H1 (cell line): ENCODE measurements at places on chromosomes 12 and 14. TPM values are rescaled to one million over a fixed set of nuclear protein-coding genes. Genes with fewer than 3 reads are reported as not detected.

DNA sequence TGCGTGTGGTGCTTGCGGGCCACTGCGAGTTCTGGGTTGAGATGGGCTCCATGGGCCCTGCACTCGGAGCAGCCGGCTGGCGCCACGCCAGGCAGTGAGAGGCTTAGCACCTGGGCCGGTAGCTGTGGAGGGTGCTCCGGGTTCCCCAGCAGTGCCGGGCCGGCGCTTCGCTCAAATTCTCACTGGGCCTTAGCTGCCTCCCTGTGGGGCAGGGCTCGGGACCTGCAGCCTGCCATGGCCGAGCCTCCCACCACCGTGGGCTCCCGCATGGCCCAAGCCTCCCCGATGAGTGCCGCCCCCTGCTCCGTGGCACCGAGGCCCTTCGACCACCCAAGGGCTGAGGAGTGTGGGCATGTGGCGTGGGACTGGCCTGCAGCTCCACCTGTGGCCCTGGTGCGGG lies 375.7 kb downstream of the NELL2 start:
- DNase-seq: no peak

Gene KRT74
- not detected in 2 replicates for total RNA-seq

Gene STAC3
- 1.3 and 1.9 TPM in 2 replicates for total RNA-seq

- DNase-seq: no peak
These were observed 73.7 kb downstream of the NOC4L start for GRCh38 chr12:132217800-132218526.

GRCh38 chr12:103928682-103929045 lies 1.5 kb upstream of the HSP90B1 start:
- no peak for DNase-seq

- no peak for DNase-seq
These were observed 159.7 kb upstream of the BMP4 start for GRCh38 chr14:54116198-54116885.

- DNase-seq: no peak
These were observed 1194.8 kb downstream of the BCL11B start for GRCh38 chr14:98077176-98077575.

GRCh38 chr14:89833120-89833532 lies 121.4 kb downstream of the EFCAB11 start:
- no peak for DNase-seq

DNA sequence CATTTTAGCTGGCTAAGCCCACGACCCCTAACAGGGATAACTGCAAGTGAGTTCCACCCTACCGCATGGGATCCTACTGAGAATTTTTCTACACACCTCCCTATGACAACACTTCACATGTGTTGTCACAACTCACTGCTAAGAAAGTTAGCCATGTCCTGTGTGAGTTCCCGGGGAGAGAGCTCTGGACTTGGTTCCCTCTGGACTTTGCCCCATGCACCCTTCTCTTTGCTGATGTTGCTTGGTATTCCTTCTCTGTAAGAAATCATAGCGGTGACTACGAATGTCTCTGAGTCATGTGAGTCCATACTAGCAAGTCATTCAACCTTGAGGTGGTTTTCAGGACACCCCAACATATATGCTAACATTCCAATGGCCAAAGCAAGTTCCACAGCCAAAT lies 9.5 kb upstream of the CDKN3 start:
- no peak for DNase-seq

DNA sequence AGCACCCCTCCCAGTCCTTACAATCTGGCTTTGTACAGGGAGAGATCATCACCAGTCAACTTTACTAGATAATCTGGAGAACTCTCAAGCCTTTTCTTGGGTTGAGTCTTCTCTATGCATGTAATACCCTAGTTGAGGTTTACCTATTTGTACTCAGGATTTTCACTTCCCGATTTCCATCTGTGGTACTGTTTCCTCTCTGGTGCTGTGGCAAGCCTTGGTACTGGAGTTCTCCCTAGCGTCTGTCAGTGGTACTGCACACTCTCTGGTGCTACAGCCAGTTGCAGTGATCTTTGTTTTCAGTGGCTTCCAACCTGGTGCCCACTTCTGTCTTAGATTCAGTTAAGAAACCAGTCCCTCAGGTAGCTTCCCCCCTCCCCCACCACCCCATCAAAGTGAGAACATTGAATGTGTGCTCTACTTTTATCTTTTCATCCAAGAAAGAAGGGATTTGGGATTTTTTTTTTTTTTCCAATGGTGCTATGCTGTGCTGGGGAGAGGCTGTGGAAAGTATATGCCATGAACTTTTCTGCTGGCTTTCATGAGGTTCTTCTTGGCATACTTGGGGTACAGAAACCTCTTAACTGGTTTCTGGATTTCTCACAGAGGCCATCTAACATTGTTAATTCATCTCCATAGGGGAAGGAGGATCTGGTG lies 69.4 kb upstream of the EVL start:
- DNase-seq: peak; percentile 29

GRCh38 chr14:72452774-72453173 lies 441.1 kb downstream of the DPF3 start:
- no peak for DNase-seq

Gene SIX6
- not detected in 2 replicates for total RNA-seq

Gene PTHLH
- total RNA-seq: not detected in 2 replicates

DNA sequence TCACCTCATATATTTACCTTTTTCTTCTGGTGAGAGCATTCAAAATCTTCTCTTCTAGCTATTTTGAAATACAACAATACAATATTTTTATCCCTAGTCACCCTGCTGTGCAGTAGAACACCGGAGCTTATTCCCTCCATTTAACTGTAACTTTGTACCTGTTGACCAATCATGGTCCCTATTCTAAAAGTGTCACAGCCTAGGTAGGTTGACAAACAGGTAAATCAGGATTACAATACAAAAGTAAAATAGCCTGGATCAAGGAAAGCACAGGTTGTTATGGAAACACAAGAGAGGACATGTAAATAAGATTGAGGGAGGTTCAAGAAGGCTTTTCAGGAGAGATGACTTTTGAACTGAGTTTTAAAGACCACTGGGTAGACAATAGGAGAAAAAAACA lies 670.9 kb downstream of the DIO2 start:
- no peak for DNase-seq

DNA sequence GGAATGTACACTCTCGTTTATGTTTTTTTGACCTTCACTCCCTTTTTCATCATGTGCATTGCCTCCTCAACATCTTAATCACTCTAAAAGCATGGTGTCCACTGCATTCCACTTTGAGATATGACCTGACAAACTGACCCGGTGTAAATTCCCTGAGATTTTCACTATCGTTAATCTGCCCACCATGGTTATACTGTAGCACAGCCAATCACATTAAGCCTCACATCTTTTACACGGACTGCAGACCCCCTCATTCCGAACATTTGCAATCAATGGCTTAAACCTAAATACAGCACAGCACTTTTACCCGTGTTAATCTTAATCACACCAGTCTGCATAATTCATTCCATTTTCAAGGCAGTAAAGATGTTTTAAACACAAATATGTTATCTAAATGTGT lies 2.4 kb downstream of the RERG start:
- DNase-seq: no peak

GRCh38 chr14:37263656-37264236 lies 66.0 kb downstream of the MIPOL1 start:
- no peak for DNase-seq

DNA sequence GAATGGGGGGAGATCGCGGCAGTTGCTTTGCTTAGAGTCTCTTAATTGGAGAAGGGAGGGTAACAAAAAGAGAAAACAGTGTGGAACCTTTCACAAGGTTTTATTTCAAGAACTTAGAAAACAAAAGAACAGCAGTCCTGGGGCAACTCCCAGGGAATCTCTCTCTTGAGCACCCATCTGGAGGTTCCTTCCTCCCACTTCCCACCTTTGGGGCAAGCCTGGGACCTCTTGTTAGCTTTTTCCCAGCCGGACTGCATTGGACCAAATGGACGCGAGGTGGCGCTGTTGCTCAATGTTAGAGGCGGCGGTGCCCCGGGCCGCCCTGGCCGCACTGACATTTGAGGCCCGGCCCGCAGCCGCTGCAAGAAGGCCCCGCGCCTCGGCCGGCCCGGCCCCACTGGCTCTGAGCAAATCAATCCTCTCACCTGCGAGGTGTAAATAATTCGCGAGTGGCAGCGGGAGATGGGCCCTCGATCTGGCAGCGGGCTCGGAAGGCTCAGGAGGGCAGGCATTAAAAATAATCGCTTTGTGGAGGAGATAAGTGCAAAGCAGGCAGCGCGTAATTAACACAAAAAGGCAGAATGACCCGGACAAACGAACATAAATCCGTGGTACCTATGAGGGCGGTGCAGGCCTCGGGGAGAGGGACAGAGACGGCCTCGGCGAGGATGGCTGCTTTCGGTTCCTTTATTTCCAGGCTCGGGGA lies 2.8 kb upstream of the HOXC8 start:
- peak; percentile 50 for DNase-seq

GRCh38 chr14:50961605-50962221 lies 17.4 kb upstream of the PYGL start:
- DNase-seq: no peak

DNA sequence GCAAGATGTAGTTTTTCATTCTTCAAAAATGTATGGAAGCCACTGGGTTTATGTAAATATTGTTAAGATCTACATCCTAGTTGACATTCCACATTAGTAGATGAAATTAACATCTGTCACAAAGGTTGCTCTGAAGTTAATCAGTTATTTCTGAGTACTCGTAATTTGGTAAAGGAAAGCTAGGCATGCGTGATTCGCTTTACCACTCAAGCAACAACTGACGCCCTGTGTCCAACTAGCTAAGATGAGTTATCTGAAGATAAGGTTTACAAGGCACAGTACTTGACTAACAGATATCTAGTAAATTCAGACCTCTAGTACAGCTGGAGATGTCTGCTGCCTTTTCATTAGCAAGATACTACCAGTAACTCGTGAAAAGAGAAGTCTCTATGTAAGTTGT lies 14.1 kb downstream of the PRKD1 start:
- DNase-seq: no peak

DNA sequence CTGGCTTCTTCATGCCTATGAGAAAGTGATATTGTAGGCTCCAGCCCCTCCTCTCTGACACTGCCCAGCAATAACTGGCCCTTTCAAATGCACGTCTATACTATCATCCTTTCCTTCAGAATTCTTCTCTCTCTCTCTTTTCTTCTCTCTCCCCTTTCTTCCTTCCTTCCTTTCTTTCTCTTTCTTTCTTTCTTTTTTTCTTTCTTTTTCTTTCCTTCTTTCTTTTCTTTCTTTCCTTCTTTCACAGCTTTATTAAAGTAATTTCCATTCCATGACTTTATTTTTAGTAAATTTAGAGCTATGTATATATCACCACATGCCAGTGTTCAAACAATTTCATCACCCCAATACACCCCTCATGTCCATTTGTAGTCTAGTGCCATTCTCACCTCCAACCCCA lies 302.1 kb downstream of the RPAP3 start:
- no peak for DNase-seq

GRCh38 chr12:93879476-93880421 lies 202.6 kb downstream of the CRADD start:
- DNase-seq: no peak

DNA sequence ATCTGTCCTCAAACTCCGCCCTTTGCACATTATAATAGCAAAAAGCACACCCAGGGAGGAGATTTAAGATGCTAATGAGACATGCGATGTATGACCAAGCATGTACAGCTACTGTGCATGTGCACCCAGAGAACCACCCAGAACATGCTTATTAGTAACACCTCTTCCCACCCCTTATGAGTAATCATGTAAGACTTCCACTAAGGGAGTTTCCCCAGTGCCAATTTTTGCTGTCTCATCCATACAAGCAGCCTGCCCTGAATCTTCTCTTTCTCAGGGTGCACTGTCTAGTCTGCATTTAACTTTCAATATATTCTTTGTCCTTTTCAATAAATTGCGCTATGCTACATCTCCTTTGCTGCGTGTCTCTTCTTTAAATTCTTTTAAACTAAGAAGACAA lies 830.0 kb upstream of the NOVA1 start:
- no peak for DNase-seq

Gene TAS2R8
- total RNA-seq: not detected in 2 replicates

DNA sequence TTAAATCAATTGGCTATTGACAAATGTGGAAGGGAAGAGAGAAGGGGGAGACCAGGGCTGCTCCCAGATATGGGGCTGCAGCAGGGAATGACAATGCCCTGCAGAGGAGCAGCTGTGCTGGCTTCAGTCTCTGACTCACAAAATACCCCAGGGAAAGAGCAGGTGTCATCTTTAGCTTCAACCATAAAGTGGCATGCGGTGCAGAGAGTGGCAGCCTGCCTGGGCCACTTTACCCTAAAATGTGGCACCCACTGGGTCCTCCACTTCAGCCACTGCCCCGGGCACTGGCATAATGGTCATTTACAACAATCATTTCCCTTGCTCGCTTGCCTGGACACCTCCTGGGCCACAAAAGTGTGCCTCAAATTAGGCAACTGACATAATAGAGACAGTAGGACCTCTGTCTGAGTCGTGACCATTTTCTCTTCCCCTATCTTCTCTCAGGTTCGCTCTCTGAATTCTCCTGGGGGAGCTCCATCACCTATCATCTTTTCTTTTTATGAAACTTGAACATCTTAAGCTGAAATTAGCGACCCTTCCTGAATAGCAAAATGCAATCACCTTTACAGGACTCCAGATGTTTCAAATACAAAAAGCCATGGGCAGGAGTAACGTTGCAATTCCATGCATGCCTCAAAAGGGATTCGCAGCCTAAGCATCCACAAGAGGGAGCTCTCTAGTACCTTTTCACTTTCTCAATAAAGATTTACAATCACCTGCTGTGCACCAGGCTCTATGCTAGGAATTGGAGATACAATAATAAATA lies 179.9 kb upstream of the ATF7IP start:
- DNase-seq: no peak

GRCh38 chr14:58104808-58105207 lies 47.2 kb downstream of the ARMH4 start:
- DNase-seq: no peak

DNA sequence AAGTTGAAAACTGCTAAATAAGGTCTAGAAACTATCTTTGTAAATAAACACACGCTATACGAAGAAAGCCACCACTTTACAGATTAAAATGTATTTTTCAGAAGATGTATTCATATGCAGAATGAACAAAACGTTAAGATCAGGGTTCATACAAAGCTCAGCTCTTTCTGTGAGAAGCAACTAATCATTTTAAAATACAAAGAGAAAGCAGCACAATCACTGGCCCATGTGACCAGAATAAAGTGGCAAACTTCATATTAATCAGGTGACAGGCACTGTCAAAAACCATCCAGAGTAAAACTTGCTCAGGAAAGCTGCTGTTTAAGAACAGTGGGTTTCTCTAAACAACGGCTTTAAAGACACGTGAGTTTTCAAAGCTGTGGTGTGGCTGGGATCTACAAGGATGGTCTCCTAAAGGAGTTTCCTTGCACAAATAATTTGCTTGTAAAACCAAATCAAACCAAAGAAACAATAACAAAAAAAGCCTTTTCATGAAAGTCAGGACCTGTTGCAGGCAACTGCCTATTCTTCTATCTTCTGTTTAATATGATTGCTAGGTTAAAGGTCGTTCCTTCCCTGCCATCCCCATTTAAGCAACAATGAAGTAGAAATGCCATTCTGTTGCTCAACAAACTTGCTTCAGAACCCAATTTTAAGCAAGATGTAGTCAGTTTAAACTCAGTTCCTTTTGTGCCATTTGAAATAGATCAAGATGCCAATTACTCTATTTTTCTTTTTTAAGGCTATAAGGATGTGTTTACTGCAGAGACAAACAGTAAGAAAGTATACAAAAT lies 22.3 kb downstream of the SEL1L start:
- no peak for DNase-seq
